Chondrocyte (in vitro differentiated cells): ENCODE measurements at places on chromosomes 11 and 22. TPM values are rescaled to one million over a fixed set of nuclear protein-coding genes. Genes with fewer than 3 reads are reported as not detected.

EHF gene
- not detected in 3 replicates for total RNA-seq

SMTNL1 gene
- not detected in 3 replicates for total RNA-seq

DEPDC7 gene
- total RNA-seq: 4.1 to 5.0 TPM (median 4.7 TPM) in 3 replicates

DNA sequence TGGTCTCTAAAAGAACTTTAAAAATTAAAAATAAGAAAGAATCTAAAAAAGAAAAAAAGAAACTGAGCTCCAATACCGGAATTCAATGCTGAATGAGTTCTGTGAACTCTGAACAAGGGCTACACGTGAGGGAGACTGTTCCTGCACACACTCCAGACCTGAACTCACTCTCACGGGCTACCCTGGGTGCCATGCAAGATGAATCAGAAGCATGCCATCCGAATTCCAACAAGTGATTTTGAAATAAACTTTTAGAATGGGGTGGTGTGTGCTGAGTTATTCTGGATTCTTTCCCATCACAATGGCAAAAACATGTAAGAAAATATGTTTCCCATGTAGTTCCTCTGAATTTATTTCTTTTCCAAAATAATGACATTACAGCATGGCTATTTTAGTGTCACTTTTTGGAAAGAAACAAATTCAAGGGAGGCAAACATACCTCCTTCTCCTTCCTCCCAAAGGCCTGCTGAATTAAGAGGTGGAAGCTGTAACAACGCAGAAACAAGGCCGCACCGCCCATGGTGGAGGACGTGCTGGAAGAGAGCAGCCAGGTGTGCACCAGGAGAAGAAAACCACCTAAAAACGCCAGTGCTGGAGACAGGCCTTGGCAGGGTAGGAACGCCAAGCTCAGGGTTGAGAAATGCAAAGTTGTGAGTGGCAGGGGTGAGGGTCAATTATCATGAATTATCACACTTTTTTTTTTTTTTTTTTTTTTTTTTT, 63.2 kb upstream of the ARFGAP3 start:
- DNase-seq: peak; percentile 47

DNA sequence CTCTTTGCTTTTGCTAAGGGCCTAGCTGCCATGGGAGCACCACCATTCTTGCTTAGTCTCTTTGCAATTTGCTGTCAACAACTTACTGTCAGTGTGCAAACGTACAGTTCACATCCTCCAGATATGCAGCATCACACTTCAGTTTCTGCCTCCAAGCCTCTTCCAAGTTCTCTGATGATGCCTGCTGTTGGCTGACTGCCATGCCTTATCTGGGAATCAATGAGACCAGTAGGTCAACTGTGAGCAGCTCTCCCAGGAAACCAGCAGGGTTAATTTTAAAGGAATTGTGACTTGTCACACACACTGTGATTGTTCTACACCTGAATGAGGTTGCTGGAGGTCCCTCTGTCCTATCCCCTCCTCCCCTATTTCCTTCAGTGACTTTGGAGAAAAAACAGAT, 56.0 kb downstream of the COPB1 start:
- no peak for DNase-seq

DNA sequence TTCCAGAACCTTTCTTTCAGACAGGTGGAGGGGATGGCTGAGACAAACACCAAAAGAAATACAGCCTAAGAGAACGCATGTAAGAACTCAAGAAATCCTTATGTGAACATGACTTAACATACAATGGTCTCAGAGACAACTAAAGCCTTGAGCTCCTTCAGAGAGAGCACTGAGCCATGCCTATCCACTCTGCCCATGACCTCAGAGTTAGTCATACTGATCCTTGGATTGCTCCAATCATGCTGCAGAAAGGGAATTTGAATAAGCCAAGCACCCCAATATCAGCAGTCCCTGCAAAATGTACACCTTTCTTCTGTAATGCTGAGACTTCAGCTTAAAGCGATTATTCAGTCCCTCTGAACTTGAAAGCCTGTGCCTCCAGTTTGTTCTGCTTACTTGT, 43.2 kb upstream of the CHKA start:
- no peak for DNase-seq

DNA sequence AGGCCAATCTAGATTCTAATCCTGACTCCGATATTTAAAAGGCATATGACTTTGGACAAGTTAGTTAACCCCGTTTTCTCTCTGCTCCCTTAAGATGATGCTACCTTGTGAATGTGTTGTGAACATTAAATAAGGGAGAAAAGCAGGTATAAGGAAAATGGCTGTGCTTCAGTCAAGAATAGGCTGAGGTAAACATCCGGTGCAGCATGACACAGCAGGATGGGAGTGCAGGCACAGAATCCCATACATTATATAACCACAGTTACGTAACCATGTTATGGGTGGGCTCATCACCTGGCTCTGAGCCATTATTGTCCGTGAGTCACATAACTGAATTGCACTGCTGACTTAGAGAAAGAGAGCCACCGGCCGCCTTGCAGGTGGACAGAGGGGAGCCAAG, 382.2 kb upstream of the ANO5 start:
- DNase-seq: no peak
